ENCODE measurements at places on chromosomes 2 and 18.
A peak's percentile ranks its signal among the peaks of the same experiment; 100 is the strongest.

GRCh38 chr2:239236043-239236807, 164.6 kb downstream of the HDAC4 start:
- no peak for DNase-seq

GRCh38 chr2:10377052-10377746, 70.9 kb downstream of the ODC1 start:
- DNase-seq, result no peak

DNA sequence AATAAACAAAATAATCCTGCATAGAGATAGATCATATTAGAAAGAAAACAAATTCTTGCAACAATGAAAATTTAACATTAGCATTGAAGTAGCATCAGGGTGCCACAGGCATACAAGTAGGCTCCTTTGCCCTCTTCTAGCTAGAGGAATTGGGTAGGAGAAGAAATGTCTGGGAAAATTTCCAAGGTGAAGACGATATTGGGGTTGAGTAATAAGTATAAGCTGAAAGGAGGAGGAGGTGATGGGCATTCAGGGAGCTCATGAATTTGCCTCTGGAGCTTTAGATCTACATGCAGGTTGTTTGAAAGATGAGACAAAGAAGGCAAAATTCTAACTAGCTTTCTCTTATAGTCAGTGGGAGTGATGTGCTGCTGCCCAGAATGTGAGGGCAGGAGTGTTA, 504.9 kb downstream of the CCDC85A start:
- no peak for DNase-seq

DNA sequence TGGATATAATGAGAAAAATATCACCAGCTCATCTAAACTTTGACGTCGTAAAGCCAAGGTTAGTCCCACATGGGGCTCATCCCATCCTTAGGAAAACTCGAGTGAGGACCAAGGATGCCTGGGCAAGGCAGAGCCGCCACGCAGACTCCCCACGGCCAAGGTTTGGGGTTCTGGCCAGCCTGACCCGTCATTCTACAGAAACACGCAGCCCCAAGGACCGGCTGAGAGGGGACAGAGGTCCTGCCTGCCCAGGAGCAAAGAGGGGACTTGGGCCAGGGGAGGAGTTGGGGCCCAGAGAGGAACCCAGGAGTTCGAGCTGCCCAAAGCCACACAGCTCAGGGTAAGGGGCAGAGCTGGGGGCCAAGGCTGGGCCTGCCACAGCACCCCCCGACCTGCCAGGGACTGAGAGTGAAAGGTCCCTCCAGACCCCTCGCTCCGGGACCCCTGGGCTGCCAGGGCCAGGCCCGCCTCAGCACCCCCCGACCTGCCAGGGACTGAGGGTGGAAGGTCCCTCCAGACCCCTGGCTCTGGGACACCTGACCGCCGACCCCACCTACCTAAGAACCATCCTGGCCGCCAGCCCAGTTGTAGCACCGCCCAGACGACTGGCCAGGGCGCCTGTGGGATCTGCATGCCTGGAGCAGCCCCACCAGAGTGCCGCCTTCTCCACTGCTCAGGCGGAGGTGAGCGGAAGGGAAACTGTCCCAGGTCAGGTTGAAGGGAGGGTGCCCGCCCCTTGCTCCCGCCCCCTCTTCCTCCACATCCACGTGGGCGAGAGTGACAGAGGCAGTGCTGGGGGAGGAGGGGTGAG, at the start of gene PDCD1:
Gene PDCD1 (minus strand): TSS at position 689 of the 811 bp plus-strand sequence. CDS start 56 bp downstream, at position 633.
- DNase-seq, result no peak

GRCh38 chr18:34738175-34738894, 28.2 kb downstream of the DTNA start:
- DNase-seq, result peak; percentile 56

DNA sequence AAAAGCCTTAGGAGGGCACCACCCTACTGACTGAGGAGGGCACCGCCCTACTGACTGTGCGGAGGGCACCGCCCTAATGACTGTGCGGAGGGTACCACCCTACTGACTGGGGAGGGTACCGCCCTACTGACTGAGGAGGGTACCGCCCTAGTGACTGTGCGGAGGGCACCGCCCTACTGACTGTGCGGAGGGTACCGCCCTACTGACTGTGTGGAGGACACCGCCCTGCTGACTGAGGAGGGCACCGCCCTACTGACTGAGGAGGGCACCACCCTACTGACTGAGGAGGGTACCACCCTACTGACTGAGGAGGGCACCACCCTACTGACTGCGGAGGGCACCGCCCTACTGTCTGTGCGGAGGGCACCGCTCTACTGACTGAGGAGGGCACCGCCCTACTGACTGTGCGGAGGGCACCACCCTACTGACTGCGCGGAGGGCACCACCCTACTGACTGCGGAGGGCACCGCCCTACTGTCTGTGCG, 150.2 kb upstream of the NFATC1 start:
- no peak for DNase-seq

All from astrocyte (in vitro differentiated cells and primary cell).